ENCODE measurements at places on chromosomes 5 and 9.

DNA sequence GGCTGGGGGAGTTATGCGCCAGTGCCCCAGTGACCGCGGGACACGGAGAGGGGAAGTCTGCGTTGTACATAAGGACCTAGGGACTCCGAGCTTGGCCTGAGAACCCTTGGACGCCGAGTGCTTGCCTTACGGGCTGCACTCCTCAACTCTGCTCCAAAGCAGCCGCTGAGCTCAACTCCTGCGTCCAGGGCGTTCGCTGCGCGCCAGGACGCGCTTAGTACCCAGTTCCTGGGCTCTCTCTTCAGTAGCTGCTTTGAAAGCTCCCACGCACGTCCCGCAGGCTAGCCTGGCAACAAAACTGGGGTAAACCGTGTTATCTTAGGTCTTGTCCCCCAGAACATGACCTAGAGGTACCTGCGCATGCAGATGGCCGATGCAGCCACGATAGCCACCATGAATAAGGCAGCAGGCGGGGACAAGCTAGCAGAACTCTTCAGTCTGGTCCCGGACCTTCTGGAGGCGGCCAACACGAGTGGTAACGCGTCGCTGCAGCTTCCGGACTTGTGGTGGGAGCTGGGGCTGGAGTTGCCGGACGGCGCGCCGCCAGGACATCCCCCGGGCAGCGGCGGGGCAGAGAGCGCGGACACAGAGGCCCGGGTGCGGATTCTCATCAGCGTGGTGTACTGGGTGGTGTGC, at the start of gene RXFP3:
RXFP3 (plus strand) TSS at position 6 of the 636 bp plus-strand sequence; CDS start at position 361, 355 bp downstream.
- no peak for DNase-seq

GRCh38 chr5:58818465-58818864, 235.6 kb downstream of the RAB3C start:
- DNase-seq: no peak

GRCh38 chr5:103371046-103371607, 112.6 kb downstream of the MACIR start:
- no peak for DNase-seq

DNA sequence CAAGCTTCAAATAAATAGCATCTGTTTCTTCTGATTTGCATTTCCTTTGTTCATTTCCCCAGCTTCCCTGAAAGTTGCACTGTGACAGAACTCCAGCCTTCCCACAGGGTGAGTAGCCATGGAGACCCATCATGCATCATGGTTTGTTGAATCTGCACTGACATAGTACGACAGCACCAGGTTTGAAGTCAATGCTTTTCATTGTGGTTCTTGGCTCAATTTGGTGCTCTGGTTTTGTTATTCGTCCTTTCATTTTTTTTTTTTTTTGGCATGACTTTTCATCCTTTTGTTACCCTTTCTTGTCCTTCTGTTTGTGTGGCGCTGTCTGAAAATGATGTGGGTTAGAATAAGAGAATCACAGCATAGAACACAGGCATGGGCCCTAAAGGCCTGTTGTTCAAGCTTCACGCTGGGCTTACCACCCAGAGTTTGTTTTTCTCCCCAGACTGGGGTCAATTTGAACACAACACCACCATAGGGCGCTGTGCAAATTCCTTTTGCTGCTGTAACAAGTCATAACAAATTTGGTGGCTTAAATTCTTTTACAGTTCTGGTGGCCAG, 206.2 kb upstream of the CDH10 start:
- DNase-seq: no peak

- DNase-seq: no peak
Measured at GRCh38 chr5:6090079-6090654, 288.2 kb downstream of the MED10 start.
